Stimulated activated CD4-positive, alpha-beta T cell treated with anti-CD3 and anti-CD28 coated beads, Interleukin-1b, Interleukin-23, amount 100 ng/mL, for 1 hour (primary cell): ENCODE measurements at places on chromosomes 1 and 21.

DNA sequence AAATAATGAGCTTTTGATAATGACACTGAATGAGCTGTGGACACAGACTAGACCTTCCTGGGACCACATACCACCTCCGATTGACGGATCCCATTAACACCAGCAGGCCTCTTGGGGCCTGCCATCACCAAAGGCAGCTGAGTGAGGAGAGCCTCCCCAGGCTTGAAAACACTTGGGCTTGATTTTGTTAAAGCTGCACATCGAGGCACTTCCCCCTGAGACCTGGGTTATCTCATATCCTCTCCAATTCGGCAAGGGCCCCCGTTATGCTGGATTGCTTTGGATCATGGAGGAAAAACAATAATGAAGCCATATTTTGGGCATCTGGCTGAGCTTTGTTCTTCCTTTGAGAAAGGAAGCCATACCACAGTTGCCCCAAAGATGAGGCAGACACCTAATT is 143.0 kb downstream of the AJAP1 start:
- no peak for DNase-seq

DNA sequence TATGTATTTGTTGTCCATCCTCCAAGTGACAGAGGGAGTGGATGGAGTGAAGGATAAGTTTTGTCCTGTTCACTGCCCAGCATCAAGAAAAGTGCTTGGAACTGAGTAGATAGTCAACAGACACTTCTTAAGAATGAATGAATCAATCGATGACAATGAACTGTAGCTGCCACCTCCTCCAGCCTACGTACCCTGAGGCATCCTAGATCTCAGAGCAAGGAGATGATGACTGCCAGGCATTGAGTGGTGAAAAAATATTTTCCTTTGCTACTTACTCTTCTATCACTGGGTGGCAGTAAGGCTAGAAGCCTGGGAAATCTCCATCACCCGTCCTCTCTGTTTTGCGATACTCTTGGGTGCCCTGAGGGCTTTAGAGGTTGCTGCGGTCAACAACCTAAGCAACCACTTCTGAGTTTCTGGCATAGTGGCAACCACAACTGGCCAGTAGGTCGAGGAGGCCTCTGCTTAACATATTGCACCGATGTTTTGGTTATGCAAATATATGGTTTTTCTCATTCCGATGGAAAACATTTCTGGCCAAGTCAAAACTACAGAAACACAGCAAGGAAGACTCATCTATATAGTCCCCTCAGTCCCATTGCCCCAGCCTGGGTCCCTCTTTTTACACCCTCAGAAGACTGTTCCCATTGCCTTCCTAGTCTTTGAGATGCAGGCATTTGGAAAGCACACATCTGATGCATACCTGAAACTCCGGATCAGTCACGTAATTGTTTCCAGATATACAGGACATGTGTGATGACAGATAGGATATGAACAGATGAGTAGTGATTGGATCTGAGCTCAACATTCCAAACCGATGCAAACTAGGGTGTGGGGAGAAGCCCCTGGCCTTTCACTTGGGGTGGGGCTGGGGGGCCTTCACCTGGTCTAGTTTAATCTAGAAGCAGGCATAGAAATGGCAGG is 136.8 kb downstream of the RUNX1 start:
- DNase-seq, result no peak

DNA sequence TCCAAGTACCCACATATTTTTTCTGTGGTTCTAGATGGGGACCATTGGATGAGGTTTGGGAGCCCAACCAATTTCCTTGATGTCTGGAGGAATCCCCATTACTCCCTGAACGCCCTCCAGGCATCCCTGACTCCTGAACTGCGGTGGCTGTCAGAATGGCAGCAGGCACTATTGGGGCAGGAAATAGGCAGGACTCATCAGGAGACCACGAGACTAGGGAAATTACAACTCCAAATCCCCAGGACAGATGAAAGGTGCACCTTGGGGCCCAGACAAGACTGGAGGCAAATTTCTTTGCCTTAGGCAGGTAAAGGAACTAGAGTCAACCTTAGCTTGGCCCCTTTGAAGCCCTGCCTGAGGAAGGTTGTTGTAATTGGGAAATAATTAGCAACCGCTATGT is 1.1 kb downstream of the CGN start:
- no peak for DNase-seq

DNA sequence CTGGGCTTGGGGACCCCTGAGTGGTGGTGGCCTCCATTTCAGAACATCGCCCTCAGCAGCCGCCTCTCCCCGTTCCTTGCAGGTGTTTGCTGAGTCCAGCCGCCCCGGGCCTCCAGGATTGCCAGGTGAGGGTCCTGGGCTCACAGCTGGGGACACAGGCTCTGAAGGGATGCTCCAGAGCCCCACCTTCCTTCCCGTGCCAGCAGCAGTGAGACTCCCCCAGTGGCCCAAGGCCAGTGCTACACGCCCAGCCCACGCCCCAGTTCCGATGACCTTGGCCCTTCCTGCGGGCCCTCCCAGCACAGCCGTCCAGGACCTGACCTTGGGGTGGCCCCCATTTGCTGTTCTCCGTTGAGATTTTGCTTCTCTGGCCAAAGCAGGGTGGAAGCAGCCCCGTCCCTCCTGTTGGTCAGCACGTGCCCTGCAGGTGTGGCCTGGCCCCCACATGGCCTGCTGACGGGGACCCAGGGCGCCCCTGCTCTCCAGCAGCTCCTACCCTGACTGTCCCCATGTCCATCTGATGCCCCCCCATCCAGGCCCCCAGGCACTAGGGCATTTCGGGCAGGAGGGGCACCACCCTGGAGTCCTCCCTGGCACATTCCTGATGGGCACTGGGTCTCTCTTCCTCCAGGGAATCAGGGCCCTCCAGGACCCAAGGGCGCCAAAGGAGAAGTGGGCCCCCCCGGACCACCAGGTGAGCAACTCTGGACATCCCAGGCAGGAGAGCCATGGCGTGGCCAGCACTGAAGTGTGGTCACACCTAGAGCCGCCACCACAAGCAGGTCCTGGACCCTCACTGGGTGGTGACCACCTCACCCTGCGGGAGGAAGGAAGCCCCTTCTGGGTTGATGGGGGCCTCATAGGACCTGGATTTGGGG is 45.0 kb downstream of the SLC19A1 start:
- DNase-seq, result no peak

DNA sequence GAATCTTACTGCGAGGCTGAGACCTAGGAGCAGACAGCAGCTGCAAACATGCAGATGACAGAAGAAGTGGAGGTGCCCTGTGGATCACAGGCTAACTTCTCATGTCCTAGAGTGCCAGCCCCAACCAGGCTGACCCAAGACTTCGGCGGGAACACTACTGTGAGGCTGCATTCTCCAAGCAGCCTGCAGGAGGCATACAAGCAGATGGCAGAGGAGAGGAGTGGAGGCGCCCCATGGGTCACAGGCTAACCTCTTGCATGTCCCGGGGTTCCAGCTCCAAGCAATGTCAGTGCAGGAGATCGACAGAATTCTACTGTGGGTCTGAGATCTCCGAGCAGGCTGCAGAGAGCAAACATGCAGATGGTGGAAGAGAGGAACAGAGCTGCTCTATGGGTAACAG is 98.1 kb upstream of the ZNF678 start:
- no peak for DNase-seq

- DNase-seq, result no peak
Measured at GRCh38 chr1:65495137-65495536, 74.7 kb downstream of the LEPR start.

DNA sequence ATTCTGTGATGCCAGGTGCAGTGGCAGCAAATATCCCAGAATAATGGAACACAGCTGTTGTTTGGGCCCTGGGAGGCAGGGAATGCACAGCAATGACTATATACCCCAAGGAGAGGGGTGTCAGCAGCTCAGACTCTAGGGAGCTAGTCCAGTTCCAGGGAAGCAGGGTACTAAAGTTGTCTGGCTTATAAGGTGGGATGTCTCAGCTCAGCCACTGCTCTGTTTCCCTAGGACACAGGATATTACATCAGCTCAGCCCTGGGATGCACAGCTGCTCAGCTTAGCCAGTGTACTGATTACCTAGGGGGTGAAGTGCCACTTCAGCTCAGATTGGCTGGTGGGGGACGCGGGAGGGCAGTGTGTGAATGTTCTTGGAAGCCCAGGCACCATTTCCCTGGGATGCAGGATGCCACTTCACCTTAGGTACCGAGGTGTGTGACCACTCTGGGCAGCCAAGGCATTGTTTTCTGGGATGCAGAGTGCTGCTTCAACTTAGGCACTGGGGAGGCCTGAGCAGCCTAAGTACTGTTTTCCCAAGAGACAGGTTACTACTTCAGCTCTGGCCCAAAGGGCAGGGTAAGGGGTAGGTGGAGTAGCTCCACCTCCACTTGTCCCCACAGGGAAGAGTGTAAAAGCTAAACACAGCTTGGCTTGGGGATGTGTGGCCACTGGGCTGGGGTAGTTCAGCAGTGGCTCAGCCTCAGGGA is 59.4 kb downstream of the DIPK1A start:
- no peak for DNase-seq

DNA sequence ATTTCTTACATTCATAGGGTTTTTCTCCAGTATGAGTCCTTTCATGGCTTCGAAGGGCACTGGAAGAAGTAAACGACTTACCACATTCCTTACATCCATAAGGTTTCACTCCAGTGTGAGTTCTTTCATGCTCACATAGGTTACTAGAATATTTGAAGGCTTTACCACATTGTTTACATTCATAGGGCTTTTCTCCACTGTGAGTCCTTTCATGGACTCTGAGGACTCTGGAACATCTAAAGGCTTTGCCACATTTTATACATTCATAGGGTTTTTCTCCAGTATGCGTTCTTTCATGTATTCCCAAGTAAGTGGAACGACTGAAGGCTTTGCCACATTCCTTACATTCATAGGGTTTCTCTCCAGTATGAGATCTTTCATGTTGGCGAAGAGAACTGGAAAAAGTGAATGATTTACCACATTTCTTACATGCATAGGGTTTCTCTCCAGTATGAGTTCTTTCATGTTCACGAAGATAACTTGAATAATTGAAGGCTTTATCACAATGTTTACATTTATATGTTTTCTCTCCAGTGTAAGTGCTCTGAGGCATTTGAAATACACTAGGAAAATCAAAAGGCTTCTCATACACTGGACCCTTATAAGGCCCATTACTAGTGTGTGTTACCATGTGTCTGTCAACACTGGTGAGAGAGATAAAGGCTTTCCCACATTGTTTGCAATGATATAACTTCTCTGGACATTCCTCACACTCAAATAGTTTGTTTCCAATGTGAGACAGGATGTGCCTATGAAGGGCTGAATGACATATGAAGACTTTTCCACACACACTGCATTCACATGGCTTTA is 29.9 kb upstream of the ZNF695 start:
- DNase-seq, result no peak

DNA sequence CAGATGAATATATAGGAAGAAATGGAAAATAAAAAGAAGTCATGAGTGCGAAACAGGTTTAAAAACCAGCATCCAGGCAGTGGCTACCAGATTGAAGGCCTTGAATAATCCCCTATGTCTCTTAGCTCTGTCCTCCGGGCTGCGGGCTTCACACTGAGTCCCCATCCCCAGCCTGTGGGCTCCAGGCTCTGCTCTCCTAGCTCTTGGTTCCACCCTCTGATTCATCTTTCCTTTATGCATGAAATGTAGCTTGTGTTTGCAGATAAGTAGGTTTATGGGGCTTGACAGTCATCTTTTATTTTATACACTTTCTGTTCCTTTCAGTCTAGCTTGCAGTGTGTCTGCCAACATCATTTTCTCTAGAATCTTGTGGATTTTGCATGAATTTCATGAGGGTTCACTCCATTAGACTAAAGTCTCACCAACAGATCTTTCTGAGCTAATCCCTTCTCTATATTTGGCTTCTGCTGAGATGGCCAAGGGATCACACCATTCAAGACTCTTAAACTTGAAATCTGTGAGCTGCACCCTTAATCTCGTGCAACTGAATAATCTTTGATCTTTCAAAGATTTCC is 174.5 kb downstream of the PLPPR4 start:
- no peak for DNase-seq

DNA sequence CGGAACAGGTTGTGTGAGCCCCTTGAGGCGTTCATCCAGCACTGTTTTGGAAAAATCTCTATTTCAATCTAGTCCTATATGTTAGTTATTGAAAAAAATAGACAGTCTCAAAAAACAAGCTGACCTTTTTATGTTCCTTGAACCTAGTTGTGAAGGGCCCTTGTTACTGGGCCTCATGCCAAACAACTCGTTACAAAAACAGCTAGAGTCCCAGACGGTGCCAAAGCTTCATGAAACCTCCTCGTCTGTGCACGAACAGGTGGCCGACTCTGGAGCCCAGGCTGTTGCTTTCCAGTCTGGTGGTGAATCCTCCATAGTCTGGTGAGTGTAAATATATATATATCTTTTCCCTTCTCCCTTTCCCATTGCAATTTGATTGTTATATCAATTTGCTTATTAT is at the start of gene CHIA:
Gene CHIA, plus strand, starts transcription at position 222 of the 400 bp plus-strand sequence. CDS start 19,617 bp downstream, outside the sequence.
- no peak for DNase-seq
